T-cell (primary cell): ENCODE measurements at places on chromosomes 3 and 15.

- no peak overlapping the region for H3K4me3 ChIP-seq
- DNase-seq = no peak
- no peak overlapping the region for H3K27ac ChIP-seq
- peaks cover 4% of the 10 kb centered on the region for H3K4me1 ChIP-seq
Measured at GRCh38 chr15:75565062-75565970, 13.8 kb downstream of the PTPN9 start.

DNA sequence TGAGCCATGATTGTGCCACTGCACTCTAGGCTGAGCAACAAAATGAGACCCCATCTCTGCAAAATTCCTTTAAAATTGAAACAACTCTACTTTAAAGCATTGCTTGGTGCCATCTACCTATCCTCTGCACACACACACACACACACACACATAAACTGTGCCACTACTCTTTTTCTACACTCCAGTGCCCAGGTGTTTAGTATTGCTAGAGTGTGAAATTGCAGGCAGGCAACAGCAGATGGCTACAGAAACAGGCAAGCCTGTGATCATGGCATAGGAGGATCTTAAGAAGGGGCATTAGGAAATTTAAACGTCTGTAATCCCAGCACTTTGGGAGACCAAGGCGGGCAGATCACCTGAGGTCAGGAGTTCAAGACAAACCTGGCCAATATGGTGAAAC is 39.0 kb downstream of the SIDT1 start:
- no peaks in the 10 kb centered on the region for H3K27me3 ChIP-seq
- no peak overlapping the region for H3K27ac ChIP-seq
- DNase-seq = no peak
- H3K36me3 ChIP-seq = peaks cover 8% of the 10 kb centered on the region
- H3K4me3 ChIP-seq = no peak overlapping the region

DNA sequence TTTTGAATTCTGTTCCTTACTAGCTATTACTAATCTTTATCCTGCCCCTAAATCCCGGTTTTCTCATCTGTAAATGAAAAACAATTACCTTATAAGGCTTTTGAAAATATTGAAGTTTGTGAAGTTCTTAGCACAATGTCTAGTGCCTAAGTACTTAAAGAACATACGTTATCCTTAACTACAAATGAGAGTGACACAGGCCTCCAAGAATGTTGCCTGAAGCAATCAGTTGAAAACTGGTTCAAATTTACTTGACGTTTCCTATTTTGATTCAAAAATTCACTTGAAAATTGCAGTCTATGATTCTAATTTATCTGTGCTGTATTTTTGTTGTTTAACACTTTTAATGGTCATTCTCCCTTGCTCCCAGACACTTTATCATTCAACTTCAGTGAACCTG is 3.2 kb downstream of the SENP7 start:
- H3K27me3 ChIP-seq = no peaks in the 10 kb centered on the region
- no peaks in the 10 kb centered on the region for H3K36me3 ChIP-seq
- DNase-seq = no peak
- peaks cover 20% of the 10 kb centered on the region for H3K4me1 ChIP-seq
- H3K27ac ChIP-seq = no peak overlapping the region
- H3K4me3 ChIP-seq = no peak overlapping the region

- no peaks in the 10 kb centered on the region for H3K4me1 ChIP-seq
- no peak overlapping the region for H3K27ac ChIP-seq
- no peaks in the 10 kb centered on the region for H3K27me3 ChIP-seq
- no peaks in the 10 kb centered on the region for H3K36me3 ChIP-seq
- H3K4me3 ChIP-seq = no peak overlapping the region
- DNase-seq = no peak
Measured at GRCh38 chr3:54299169-54299935, 177.0 kb downstream of the CACNA2D3 start.

DNA sequence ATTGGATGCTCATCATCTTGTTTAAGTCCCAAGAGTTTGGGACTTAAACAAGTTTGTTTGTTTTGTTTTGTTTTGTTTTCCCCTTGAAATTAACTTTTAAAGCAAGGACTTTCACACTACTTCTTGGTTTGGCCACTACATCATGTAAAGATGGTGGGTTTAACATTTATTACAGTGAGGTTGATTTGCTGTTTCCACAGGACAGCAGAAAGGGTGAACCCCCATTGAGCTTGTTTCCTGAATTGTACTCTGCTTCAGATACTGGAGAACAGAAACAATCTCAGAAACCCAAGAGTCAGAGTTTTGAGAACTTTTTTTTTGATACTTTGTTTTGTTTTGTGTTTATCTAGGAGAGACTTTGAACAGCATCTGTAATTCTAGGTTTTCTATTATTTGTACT is 6.7 kb downstream of the POU1F1 start:
- H3K36me3 ChIP-seq = no peaks in the 10 kb centered on the region
- DNase-seq = no peak
- H3K4me1 ChIP-seq = peaks cover 4% of the 10 kb centered on the region
- no peak overlapping the region for H3K27ac ChIP-seq

- H3K36me3 ChIP-seq = no peaks in the 10 kb centered on the region
- no peak for DNase-seq
- no peak overlapping the region for H3K4me3 ChIP-seq
- no peak overlapping the region for H3K27ac ChIP-seq
Measured at GRCh38 chr15:70835415-70835814, 18.5 kb downstream of the LARP6 start.

GRCh38 chr15:29934251-29934650 is 112.0 kb upstream of the TJP1 start:
- DNase-seq = no peak
- peaks cover 2% of the 10 kb centered on the region for H3K27me3 ChIP-seq
- H3K4me3 ChIP-seq = no peak overlapping the region
- no peaks in the 10 kb centered on the region for H3K36me3 ChIP-seq
- no peaks in the 10 kb centered on the region for H3K4me1 ChIP-seq

DNA sequence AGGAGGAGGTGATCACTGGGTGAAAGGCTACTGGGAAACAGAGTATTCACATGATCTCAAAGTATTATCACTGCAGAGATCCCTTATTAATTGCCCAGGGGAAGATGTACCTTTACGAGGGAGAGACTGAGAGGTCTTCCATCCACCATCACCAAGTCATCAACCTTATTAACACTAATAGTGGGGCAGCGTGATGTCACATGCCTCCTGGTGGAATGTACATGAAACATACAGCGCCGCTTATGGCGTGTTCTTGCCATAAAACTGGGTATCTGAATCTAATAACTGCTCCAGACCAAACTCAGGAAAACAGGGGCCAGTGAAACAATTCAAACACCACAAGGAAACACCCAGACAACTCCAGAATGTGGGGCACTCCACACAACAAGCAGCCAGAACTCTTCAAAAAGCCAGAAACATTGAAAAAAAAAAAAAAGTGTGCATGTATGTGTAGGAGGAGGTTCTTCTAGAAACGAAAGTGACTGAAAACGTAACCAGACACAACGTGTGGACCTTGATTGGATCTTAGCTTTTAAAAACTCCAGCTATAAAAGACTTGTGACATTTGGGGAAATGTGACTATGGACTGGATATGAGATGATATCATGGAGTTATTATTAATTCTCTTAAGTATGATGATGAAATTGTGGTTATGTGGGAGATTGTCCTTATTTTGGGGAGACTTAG is 4.6 kb downstream of the STIMATE start:
- peaks cover 3% of the 10 kb centered on the region for H3K36me3 ChIP-seq
- no peak overlapping the region for H3K4me3 ChIP-seq
- DNase-seq = no peak
- peaks cover 8% of the 10 kb centered on the region for H3K4me1 ChIP-seq
- peak overlapping the region; percentile 87 for H3K27ac ChIP-seq

DNA sequence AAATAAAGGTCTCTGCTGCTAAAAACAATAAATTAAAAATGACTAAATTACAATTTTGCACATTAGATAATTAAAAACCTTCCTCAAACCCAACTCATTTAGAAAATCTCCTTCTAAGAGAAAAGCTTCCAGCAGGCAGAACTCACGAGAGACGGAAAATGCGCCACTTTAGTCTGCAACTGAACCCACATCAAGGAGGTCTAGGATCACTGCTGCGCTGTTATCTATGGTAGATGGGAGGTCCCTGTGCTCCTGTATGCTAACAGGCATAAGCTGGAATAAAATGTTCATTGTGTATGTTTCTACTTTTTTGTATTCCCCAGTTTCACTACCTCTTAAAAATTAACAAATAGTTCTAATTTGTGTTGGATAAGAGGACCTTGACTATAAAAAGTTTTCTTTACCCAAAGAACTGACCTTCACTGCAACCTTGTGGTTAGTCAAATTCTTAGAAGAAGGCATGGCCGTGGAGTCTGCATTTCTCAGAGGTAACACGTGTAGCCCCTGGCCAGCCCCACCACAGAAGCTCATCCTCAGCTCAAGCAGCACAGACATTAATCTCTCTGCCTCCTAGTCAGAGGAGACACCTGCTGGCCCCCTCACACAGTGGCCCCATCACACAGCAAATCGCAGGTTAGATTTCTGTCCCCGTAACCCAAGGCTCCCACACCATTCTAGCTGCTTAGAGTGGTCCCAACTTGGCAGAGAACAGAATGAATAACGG is 22.3 kb downstream of the STIMATE start:
- peaks cover 11% of the 10 kb centered on the region for H3K4me1 ChIP-seq
- DNase-seq = peak; percentile 12
- H3K36me3 ChIP-seq = peaks cover 5% of the 10 kb centered on the region
- no peak overlapping the region for H3K27ac ChIP-seq
- no peak overlapping the region for H3K4me3 ChIP-seq
- H3K27me3 ChIP-seq = no peaks in the 10 kb centered on the region

GRCh38 chr3:50623840-50624474 is 7.0 kb downstream of the MAPKAPK3 start:
- peak overlapping the region; percentile 68 for H3K27ac ChIP-seq
- no peaks in the 10 kb centered on the region for H3K27me3 ChIP-seq
- H3K4me1 ChIP-seq = peaks cover 42% of the 10 kb centered on the region
- H3K36me3 ChIP-seq = peaks cover 29% of the 10 kb centered on the region
- H3K4me3 ChIP-seq = no peak overlapping the region
- no peak for DNase-seq

- no peak for DNase-seq
- no peak overlapping the region for H3K27ac ChIP-seq
- H3K27me3 ChIP-seq = no peaks in the 10 kb centered on the region
- no peaks in the 10 kb centered on the region for H3K4me1 ChIP-seq
- H3K4me3 ChIP-seq = no peak overlapping the region
Measured at GRCh38 chr3:123595396-123596180, 10.7 kb upstream of the HACD2 start.

- no peaks in the 10 kb centered on the region for H3K27me3 ChIP-seq
- peaks cover 25% of the 10 kb centered on the region for H3K36me3 ChIP-seq
- H3K4me3 ChIP-seq = no peak overlapping the region
Measured at GRCh38 chr3:15281817-15282216, 50.6 kb downstream of the SH3BP5 start.

DNA sequence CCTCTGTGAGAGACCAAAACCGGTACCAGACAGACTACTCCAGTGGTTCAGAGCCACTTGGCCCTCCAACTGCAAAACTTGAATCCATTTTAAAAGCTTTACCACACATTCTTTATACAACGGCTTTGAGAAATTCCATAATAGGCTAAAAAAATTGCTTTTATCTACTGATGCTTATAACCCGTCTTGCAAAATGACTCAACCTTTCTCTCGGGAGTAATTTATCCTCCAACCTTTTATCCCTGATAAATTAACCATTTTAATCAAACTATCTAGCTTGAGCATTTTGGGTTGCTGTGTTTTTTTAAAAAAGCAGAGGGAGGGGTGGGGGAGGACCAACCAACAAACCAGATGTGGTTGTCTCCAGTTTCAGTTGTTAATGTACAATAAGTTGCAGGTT is 275.7 kb upstream of the LRTM1 start:
- H3K27me3 ChIP-seq = no peaks in the 10 kb centered on the region
- H3K4me1 ChIP-seq = no peaks in the 10 kb centered on the region
- no peak for DNase-seq
- no peak overlapping the region for H3K27ac ChIP-seq

- no peaks in the 10 kb centered on the region for H3K4me1 ChIP-seq
- no peak overlapping the region for H3K27ac ChIP-seq
- H3K36me3 ChIP-seq = no peaks in the 10 kb centered on the region
Measured at GRCh38 chr15:99961011-99961441, 227.8 kb upstream of the LYSMD4 start.

GRCh38 chr15:101697488-101697887 is 26.8 kb downstream of the TARS3 start:
- H3K4me1 ChIP-seq = peaks cover 18% of the 10 kb centered on the region
- H3K27me3 ChIP-seq = no peaks in the 10 kb centered on the region
- no peak for DNase-seq
- peak overlapping the region; percentile 2 for H3K27ac ChIP-seq
- H3K36me3 ChIP-seq = peaks cover 10% of the 10 kb centered on the region

- DNase-seq = no peak
- H3K27me3 ChIP-seq = no peaks in the 10 kb centered on the region
- H3K36me3 ChIP-seq = no peaks in the 10 kb centered on the region
- peaks cover 72% of the 10 kb centered on the region for H3K4me1 ChIP-seq
- H3K4me3 ChIP-seq = peak overlapping the region; percentile 77
Measured at GRCh38 chr3:71063773-71064290, 519.7 kb downstream of the FOXP1 start.

GRCh38 chr15:98344591-98344990 is 303.7 kb upstream of the IGF1R start:
- H3K36me3 ChIP-seq = no peaks in the 10 kb centered on the region
- H3K4me3 ChIP-seq = no peak overlapping the region
- no peak for DNase-seq
- no peak overlapping the region for H3K27ac ChIP-seq
- H3K4me1 ChIP-seq = no peaks in the 10 kb centered on the region
- no peaks in the 10 kb centered on the region for H3K27me3 ChIP-seq

DNA sequence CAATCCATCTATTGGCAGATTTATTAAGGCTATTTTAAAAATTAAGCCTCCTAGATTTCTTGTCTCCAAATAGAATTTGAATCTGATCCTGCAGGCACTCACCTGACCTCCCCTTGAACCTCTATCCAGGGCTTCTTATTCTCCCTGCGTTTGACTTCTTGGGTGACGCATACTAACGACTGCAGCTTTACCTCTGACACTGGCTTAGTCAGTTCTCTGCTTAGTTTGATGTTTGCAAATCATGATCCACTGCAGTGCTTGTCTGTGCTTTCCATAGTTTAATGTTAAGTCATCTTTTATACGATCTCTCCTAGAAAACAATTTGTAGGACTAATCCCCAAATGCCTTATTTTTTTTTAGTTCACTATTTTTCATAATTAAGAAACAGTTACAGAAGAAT is 233.1 kb downstream of the ROBO1 start:
- no peak overlapping the region for H3K4me3 ChIP-seq
- H3K27ac ChIP-seq = no peak overlapping the region
- no peak for DNase-seq

GRCh38 chr3:23940775-23941174 is 4.3 kb upstream of the NR1D2 start:
- no peaks in the 10 kb centered on the region for H3K27me3 ChIP-seq
- H3K36me3 ChIP-seq = no peaks in the 10 kb centered on the region
- no peak for DNase-seq
- H3K27ac ChIP-seq = no peak overlapping the region
- no peak overlapping the region for H3K4me3 ChIP-seq
- H3K4me1 ChIP-seq = no peaks in the 10 kb centered on the region
